ENCODE measurements at places on chromosomes 13 and 19.
A peak's percentile ranks its signal among the peaks of the same experiment; 100 is the strongest.

GRCh38 chr13:102793611-102794355 is 5.0 kb downstream of the POGLUT2 start:
- DNase-seq: no peak

DNA sequence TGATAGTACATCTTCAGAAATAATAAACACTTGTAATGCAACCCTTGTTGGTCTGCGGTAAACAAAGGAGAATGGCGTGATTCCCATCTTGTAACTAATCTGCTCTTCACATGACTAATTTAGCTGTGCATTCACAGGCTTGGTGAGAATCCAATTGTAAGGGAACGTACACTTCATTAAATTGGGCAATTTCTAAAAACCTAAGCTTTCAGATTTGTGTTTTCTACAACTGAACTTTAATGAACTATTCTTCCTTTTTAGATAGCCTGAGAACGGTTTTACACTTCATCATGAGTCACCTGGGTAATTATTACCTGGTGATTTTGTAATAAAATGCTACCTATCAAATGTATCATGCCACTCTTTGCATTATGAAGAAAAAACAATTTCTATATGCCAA is 306.9 kb downstream of the KLF5 start:
- no peak for DNase-seq

GRCh38 chr13:26257049-26257448 is 3.1 kb downstream of the CDK8 start:
- no peak for DNase-seq

DNA sequence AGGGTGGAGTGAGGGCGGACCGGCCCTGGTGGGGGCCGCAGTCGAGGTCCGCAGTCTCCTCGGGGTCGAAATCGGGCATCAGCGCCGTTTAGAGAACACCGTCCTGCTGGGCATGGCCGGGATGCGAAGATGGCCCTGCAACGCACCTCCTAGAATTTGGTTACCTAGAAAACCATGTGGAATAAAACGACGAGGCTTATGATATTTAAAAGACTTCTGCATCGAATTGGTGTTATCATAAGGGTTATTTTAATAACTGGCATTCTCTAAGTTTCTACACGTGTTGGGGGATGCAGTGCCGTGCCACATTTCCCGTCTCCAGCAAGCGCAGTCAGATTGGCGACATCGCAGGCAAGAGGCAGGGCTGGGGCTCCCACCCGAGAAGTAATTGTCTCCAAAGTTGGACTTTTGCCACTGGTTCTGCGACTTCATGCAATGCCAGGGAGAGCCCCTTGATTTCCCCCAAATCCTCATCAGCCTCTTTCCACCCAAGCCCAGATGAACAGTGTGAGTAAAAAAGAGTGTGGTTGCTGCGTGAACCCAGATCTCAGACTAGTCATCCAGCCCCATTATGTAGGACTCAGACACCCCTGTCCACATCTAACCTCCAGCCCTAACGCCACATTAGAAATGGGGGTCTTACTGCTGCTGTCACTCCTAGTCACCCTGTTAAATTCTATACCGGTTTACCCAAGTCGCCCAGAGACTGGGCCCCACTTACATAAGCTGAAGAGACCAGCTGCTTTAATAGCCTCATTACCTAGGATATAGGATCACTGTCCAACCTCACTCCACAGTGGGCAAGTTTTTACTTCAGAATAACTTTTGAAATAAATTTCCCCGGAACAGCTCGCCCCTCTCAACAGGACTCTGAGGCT is 571 bp upstream of the DHRS12 start:
- DNase-seq: no peak

DNA sequence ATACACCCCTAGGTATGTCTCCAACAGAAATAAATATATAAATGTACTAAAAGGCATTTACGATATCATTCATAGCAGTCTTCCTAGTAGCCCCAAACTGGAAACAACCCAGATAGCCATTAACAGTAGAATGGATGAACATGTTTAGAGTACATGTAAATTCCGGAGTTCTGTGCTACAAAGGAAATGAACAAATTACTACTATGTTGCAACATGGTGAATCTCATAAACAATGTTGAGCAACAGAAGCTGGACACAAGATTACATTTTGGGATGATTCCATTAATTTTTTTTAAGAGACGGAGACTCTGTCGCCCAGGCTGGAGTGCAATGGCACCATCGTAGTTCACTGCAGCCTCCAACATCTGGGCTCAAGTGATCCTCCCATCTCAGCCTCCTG is 5.9 kb upstream of the SLC7A10 start:
- DNase-seq: no peak

DNA sequence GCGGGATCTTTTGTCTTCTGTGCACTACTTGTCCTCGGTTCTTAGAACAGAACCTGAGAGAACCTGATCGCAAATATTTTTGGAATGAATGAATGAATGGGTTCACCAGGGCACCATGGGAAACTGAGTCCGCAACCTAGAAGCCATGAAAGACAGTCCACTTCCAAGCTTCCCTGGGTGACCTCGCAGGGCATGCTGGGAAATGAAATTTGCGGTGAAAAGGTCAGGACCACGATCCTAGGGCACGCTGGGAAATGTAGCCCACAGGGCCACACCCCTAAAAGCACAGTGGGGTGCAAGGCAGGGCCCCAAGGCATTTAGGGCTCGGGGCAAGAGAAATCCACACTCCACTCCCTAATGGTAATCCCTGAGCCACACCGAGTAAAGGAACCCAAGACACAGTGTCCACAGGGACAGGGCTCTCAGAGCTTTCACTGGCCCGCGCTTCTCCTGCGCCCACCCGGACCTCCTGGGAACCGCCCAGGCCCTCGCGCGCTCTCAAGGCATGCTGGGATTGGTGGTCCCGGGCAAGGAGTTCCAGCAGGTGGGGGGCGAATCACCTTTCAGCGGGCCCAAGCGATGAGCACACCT is 1.1 kb upstream of the PPP1R12C start:
- DNase-seq: no peak

- no peak for DNase-seq
These were observed 42.8 kb downstream of the RNF6 start for GRCh38 chr13:26179344-26179743.

GRCh38 chr19:40128991-40129390 is 38.2 kb upstream of the ZNF780A start:
- DNase-seq: no peak

GRCh38 chr19:42568006-42568405 is 26.7 kb downstream of the CEACAM8 start:
- DNase-seq: no peak

DNA sequence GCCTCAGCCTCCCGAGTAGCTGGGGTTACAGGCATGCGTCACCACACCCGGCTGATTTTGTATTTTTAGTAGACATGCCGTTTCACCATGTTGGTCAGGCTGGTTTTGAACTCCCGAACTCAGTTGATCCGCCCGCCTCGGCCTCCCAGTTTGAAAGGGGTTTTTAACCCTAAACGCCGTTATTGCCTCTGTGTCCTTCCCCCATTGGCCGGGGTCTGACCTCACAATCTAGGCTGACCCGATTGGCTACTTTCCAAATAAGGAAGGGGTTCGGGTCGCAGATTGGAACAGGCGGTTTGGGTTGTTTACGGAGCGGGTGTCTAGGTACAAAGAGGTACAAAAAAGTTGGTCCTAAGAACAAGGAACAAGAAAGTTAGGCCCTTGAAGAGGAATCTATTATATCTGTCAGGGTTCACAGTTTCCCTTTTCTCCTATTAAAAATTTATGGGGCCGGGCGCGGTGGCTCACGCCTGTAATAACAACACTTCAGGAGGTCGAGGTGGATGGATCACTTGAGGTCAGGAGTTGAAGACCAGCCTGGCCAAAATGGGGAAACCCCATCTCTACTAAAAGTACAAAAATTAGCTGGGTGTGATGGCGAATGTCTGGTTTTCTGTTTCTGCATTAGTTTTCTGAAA is 1.0 kb downstream of the ZNF253 start:
- peak; percentile 28 for DNase-seq

- DNase-seq: no peak
These were observed 166.7 kb upstream of the TSHZ3 start for GRCh38 chr19:31515931-31516330.

DNA sequence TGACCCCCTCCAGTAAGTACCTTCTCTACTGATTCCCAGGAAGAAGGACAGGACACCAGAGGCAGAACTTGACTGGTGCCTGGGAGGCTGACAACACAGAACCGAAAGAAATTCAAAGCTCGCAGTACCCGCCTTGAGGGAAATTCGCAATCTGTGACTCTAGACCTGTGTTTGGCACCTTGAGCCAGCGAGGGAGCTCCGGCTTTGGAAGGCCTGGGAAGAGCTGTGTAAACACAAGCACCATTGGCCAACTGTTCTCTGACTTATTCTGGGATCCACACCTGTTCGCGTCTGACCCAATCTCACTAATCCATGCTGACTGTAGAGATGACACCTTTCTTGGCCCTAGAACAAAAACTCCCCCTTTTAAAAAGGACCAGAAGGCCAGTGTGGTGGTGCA is 50.7 kb downstream of the CEBPG start:
- no peak for DNase-seq

Measured in stimulated activated CD8-positive, alpha-beta memory T cell treated with anti-CD3 and anti-CD28 coated beads, Interleukin-15, amount 100 ng/mL, for 48 hours (primary cell).